ENCODE measurements at places on chromosomes 1 and 21. TPM values are rescaled to one million over a fixed set of nuclear protein-coding genes. Genes with fewer than 3 reads are reported as not detected.

ADAM30 gene
- total RNA-seq = not detected

POMGNT1 gene
- 42.4 TPM for total RNA-seq

RGSL1 gene
- not detected for total RNA-seq

ADAMTS1 gene
- total RNA-seq = 12.6 TPM

MEAF6 gene
- total RNA-seq = 82.9 TPM

Data from dermis blood vessel endothelial cell (primary cell).